ENCODE measurements at places on chromosomes 16 and 17. TPM values are rescaled to one million over a fixed set of nuclear protein-coding genes. Genes with fewer than 3 reads are reported as not detected.

CCL5 gene
- total RNA-seq: not detected

CA4 gene
- total RNA-seq: not detected

NPIPB6 gene
- 0.33 TPM for total RNA-seq

TLK2 gene
- total RNA-seq: 81.3 TPM

CLEC18A gene
- total RNA-seq: 0.22 TPM

ANKFN1 gene
- not detected for total RNA-seq

CCL17 gene
- not detected for total RNA-seq

NDUFAF8 gene
- 30.0 TPM for total RNA-seq

NTN1 gene
- total RNA-seq: 0.12 TPM

CNTNAP4 gene
- total RNA-seq: not detected

ABCA9 gene
- 7.0 TPM for total RNA-seq

KRT32 gene
- not detected for total RNA-seq

ZPBP2 gene
- total RNA-seq: not detected

SENP3 gene
- total RNA-seq: 83.8 TPM

CLEC10A gene
- total RNA-seq: not detected

B4GALNT2 gene
- not detected for total RNA-seq

PRSS8 gene
- total RNA-seq: not detected

KRTAP1-1 gene
- 0.87 TPM for total RNA-seq

KLHL10 gene
- not detected for total RNA-seq

TMEM88 gene
- 0.22 TPM for total RNA-seq

RHBDF1 gene
- total RNA-seq: 39.8 TPM

SHMT1 gene
- 18.9 TPM for total RNA-seq

FKBP10 gene
- total RNA-seq: 239 TPM

CASKIN2 gene
- 6.6 TPM for total RNA-seq

FOXK2 gene
- 28.6 TPM for total RNA-seq

DUXB gene
- not detected for total RNA-seq

SLFN12L gene
- total RNA-seq: 0.11 TPM

SLC16A6 gene
- 10.6 TPM for total RNA-seq

IRX6 gene
- not detected for total RNA-seq

SLC13A2 gene
- not detected for total RNA-seq

CSH1 gene
- not detected for total RNA-seq

FLYWCH2 gene
- total RNA-seq: 78.6 TPM

SYCE1L gene
- not detected for total RNA-seq

C17orf113 gene
- total RNA-seq: 0.22 TPM

FOXN1 gene
- under 0.01 TPM for total RNA-seq

MYCBPAP gene
- 2.0 TPM for total RNA-seq

PIMREG gene
- 52.6 TPM for total RNA-seq

CSH2 gene
- total RNA-seq: not detected
